SJSA1 (cell line): ENCODE measurements at places on chromosomes 4 and X. TPM values are rescaled to one million over a fixed set of nuclear protein-coding genes. Genes with fewer than 3 reads are reported as not detected.
A peak's percentile ranks its signal among the peaks of the same experiment; 100 is the strongest.

The PABPC5 gene
- 0.61 and 1.4 TPM in 2 replicates for total RNA-seq

- no peak for DNase-seq
Measured at GRCh38 chr4:105605493-105605892, 53.1 kb downstream of the ARHGEF38 start.

The LETM1 gene
- 13.1 and 18.6 TPM in 2 replicates for total RNA-seq

DNA sequence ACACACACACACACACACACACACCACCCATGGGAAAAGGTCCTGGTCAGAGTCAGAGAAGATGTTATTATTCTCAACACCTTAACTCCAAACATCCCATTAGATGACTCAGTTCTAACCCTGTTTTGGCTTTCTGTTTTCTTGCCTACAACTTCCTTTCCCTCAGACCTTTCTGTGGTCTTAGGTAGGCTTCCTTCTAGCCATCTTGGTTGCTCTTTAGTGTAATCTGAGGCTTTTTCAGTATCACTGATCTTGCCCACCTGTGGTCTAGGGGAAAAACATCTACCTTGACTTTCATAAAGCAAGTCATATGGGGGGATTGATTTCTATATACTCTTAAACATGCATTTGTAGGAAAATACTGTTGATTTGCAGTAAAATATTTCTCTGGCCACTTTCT is 56.9 kb downstream of the ATG4A start:
- no peak for DNase-seq

DNA sequence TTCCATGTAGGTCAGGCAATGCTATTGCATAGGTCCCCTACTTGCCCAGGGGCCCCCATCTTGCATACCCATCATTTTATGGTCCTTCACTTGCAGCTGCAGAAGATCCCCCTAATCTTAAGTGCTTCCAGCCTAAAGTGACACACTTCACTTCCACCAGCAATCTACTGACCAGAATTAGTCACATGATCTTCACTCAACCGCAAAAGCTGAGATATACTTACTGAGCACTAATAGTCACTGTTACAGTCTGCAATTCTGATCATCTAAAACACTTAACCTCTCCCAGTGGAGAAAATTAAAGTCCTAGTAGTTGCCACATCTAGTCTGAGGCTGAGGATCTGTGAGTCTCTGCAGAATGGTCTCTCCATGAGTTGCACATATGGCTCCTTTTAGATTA is 82.1 kb downstream of the AREG start:
- DNase-seq: no peak

DNA sequence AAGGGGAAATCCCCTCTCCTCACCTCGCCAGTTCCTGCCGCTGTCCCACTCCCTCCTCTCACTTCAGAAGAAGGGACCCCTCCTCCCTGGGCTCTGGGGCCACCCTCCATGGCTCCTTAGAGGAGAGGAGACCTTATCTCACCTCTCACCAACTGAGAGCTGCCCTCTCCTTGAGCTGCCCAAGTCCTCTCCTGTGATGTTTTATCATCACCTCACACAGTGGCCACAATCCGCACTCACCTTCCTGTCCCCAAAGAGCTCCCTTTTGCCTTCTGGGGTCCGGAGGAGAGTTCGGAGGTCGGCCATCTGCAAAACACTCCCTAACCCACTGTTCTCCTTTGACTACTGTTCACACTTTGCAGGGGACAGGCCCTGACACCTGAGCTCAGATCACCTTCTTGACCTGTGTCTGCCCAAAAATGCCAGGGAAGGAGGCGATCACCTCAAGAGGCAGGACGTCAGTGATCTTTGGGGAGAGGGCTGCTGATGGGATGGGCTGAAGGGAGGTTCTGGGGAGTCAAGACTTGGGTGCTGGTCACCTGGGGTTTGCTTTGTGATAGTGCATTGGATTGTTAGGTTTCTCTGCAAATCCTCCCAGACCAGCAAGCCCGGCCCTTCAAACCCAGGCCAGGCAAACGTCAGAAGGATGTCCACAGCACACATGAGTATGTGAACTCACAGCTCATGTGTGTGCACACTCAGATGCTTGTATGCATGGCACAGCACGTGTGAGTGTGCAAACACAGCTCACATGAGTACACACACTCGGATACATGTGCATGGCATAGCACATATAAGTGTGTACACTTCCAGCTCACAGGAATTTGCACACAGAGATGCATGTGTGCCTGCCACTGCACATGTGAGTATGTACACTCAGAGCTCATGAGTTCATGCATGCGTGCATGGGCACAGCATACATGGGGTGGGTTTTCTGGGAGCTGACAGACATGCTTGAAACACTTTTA is 41.8 kb downstream of the HTRA3 start:
- no peak for DNase-seq

GRCh38 chr4:2337896-2338295 is 76.0 kb upstream of the MXD4 start:
- DNase-seq: no peak

GRCh38 chr4:9893329-9894108 is 112.1 kb downstream of the DRD5 start:
- no peak for DNase-seq

GRCh38 chrX:120147537-120147936 is 10.9 kb upstream of the RHOXF2 start:
- no peak for DNase-seq

DNA sequence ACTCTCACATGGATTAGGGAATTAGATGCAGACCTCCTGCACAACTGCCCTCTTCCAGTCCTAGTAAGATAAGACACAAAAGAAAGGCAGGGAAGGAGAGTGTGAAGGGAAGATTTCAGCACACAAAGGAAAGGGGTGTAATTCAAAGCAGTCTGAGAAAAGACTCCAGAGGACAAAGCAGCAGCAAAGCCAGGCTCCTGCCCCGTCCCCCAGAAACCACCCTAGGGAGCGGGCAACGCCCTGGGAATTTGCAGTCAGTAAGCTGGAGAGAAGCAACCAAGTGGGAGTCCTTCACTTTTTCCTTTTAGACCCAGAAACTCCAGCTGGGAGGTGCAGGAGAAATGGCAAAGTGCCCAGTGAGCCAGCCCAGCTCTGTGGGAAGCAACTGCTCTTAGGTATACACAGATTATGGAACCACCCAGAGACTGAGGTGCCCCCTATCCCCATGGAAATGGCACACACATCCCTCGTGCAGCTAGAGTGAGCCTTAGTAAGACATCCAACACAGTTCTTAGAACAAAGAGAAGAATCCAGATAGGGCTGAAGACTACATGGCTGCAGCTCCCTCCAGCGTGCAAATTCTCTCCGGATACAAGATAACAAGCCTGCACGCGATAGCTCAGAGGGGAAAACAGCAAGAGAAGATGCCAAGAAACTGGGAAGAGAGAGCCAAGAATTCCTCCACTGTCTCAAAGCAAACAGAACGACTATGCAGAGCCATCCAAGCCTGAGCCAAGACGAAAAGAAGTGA is 26.5 kb upstream of the IRAK1 start:
- DNase-seq: peak; percentile 48

The NHS gene
- total RNA-seq: 1.3 and 2.6 TPM in 2 replicates

DNA sequence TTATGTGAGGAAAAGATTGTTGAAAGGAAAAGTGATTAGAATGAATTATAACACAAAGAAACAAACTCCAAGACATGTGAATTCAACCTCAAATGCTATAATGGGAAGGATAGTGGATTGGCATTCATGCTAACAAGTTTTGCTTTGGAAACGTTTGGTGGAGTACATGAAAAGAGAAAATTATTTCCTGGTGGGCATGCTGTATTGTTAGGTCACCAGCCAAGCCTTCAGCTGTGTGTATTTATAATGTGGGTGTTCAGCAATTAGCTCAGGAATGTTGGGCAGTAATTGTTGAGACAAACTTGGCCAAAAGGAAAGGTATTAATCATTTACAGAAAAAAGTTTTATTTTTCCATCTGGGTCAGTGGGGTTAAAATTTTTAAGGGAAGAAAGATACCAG is 198.9 kb upstream of the ARSJ start:
- no peak for DNase-seq

DNA sequence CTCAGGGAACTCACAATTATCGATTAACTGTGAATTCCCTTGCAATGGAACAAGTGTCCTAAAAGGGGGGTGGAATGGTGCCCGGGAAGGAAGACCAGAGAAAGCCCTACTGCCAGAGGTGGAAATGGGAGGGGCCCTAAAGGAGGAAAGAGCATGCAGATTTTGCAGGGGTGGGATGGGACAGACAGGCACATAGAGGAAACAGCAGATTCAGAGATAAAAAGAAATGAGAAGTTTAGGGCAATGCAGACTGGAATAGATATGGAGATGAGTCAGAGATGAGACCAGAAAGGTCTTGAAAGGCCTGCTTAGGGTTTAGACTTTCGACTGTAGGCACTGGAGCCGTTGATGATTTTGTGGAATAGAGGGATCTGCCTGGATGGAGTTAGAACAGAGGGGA is 57.4 kb upstream of the PITX2 start:
- no peak for DNase-seq

- DNase-seq: no peak
Measured at GRCh38 chr4:6044805-6045204, 26.6 kb upstream of the C4orf50 start.

- DNase-seq: no peak
Measured at GRCh38 chr4:177232473-177232872, 77.2 kb upstream of the NEIL3 start.

DNA sequence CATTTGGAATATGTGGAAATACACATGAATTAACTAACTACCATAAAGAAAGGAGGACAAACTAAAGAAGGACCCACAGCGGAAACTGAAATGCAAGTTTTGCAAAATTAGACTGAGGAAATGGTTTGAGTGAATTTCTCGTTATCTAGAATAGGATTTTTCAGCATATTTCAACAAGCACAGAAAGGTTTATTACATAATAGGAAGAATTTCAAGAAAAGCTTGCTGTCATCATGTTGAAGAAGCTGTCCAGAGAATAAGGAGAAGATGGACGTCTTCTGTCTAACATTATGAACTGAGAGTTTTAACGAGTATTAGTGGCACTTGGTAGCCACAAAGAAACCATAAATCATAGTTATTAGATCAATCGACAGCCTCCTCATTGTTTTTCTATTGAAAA is 45.0 kb downstream of the TEC start:
- DNase-seq: no peak

GRCh38 chr4:1055721-1056590 is 44.5 kb downstream of the FGFRL1 start:
- DNase-seq: no peak

GRCh38 chr4:152427981-152428380 is 107.9 kb downstream of the FBXW7 start:
- no peak for DNase-seq

The SULT1B1 gene
- total RNA-seq: not detected in 2 replicates

The SMPX gene
- not detected in 2 replicates for total RNA-seq

The CXCL5 gene
- 0.47 TPM in 1 of 2 replicates, not detected in the other for total RNA-seq

DNA sequence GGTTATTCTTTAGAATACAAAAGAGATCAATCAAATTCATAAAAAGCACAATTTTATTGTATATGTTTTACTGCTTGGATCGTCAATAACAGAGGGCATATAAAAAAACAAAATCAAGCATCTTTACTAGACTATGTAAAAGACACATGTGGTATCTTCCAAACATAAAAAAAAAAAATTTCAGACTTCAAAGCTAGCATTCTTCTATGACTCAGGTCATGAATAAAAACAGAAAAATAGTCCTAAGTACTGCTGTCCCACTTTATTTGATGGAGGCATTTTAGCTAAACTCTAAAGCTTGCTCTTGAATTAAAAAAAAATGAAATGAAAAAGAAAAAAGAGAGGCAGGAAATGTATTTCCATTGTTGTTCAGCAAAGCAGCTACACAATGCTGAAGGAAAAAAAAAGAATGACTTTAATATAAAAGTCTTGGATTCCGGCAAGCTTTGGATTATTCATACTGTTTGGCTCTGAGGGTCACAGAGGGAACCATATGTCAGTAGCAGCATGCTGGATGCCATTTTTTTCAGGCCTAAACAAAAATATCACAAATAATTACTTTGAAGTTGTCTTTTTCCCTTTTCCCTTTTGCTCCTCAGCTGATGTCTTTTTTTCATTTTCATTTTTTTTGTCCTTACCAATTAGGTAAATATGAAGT is 249.1 kb upstream of the DIAPH2 start:
- DNase-seq: no peak

DNA sequence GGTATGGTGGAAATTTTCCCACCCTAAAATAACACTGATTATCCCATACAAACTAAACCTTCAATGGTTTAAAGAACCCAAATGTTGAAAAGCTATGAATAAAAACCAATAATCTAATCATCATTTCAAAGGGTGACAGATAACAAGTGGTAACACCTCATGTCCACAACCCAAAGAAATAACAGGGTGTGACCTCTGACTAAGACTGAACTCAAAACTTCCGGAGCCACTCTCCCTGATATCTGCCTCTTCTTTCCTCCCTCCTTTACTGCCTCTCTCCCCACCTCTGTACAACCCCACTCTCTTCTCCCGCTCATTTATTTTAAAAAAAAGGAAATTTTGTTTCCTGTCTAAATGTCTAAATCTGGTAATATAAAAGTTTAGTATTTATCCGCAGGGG is 11.5 kb downstream of the FBXW7 start:
- no peak for DNase-seq

- DNase-seq: peak; percentile 96
Measured at GRCh38 chr4:122783301-122784215, 43.1 kb upstream of the FGF2 start.

DNA sequence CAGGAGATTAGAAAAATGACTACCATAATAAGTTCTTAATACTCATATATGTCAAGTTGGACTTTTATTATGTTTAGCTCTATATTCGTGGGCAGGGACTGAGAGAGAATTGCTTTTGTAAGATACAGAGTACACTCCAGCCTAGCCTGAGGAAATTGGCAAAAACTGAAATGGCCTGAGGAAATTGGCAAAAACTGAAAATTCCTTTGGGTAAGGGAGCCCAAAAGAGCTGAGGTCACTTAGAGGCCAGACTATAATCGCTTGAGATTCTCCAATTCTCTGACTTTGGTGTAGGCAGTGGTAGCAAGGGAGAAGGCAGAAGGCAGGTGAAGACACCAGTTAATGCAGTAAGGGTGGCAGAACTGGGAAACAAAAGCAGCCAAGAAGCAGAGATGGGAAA is 124.5 kb upstream of the HCCS start:
- no peak for DNase-seq
